Left ventricle myocardium inferior (tissue), 1 donor: ENCODE measurements at places on chromosomes 4 and X.
A peak's percentile ranks its signal among the peaks of the same experiment; 100 is the strongest.

DNA sequence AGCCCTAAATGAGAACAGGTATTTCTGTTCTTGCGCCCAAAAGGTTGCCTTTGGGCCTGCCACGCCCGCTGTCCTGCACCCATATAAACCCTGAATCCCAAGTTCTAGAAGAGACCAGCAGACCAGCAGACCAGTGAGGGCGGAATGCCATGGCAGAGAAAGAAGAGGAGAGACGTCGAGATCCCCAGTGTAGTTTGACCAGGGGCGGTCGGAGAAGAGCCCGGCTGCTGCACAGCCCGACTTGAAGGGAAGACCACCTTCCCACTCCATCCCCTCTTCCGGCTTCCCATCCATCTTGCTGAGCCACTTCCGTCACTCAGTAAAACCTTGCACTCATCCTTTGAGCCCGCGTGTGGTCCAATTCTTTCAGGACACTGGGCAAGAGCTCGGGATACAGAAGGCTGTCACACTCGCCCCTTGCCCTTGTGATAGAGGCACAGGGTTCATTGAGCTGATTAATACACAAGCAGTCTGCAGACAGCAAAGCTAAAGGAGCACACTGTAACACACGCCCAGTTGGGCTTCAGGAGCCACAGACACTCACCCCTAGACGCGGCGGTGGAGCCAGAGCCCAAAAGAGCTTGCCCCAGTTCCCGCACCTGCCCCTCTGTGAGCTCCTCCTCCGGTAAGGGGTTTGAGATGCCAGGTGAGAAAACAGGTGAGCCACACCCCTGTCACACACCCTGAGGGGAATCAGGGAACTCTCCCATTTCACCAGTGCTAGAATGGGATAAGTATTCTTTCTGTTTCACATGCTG, 230.8 kb downstream of the PCDH10 start:
- no peak for DNase-seq
- H3K27me3 ChIP-seq: no peaks in the 10 kb centered on the region
- no peaks in the 10 kb centered on the region for H3K36me3 ChIP-seq
- H3K4me3 ChIP-seq: no peak overlapping the region
- no peak overlapping the region for H3K27ac ChIP-seq

DNA sequence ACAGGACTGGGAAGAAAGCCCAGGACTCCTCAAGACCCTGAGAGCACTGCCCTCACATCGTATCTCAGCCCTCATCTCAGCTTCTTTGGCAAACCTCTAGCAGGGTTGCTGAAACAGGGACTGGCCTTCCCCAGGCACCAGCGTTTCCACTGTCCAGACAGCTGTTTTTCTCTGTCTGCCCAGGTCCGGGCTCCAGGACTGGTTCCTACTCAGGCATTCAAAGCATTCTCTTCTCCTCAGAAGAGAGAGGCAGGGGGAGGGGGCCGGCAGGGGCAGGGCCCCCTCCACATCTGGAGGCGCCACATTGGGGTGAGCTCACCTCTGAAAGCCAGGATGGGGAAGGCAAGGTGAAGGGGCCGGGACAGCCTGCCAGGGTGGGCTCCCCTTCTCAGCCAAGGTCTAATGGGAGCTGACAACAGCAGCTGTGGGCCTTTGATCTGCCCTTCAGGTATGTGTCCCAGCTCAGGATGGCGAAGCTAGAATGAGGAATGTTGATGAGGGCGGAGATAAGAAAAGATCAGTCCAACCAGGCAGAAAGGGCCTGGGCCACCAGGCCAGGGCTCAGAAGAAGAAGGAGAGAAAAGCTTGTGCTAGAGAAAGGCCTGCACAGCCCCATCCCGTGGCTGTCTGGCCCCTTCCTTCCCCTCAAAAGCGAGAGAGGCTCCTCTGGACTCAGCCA, 60.4 kb downstream of the PJA1 start:
- H3K4me3 ChIP-seq: no peak overlapping the region
- H3K27ac ChIP-seq: no peak overlapping the region
- no peaks in the 10 kb centered on the region for H3K27me3 ChIP-seq
- DNase-seq: no peak
- H3K4me1 ChIP-seq: no peaks in the 10 kb centered on the region
- no peaks in the 10 kb centered on the region for H3K36me3 ChIP-seq

- H3K4me1 ChIP-seq: peaks cover 55% of the 10 kb centered on the region
- no peaks in the 10 kb centered on the region for H3K27me3 ChIP-seq
- DNase-seq: no peak
- no peak overlapping the region for H3K4me3 ChIP-seq
- no peaks in the 10 kb centered on the region for H3K36me3 ChIP-seq
- no peak overlapping the region for H3K27ac ChIP-seq
Observed at GRCh38 chrX:123975180-123975579, 13.7 kb downstream of the STAG2 start.

DNA sequence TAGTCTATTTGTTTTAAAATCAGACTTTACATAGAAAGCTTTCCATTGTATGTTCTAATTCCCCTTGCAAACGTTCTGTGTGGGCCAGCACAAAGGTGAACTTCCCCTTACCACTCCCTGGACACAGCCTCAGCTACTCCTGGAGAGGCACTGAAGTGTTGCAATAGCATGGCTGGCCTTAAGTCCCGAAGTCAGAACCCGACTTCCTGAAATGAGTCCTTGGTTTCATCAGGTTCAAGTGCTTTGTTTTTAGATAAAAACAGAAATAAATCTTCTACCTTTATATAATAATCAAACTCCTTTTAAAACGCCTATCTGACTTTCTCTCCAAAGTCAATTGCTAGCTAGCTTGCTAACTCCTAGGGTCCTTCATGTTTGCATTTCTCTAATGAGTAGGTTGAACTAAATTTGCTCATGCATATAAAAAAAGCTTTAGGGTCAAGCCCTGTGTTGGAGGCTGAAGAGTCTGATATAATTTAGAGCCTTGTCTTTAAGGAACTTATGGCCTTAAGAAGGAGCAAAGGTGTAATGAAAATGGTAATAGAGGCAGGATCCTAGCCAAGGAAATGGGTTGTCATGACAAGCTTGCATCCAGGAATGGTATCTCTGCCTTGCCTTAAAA, 9.0 kb downstream of the BMP3 start:
- no peak overlapping the region for H3K4me3 ChIP-seq
- H3K27ac ChIP-seq: no peak overlapping the region
- DNase-seq: no peak
- H3K36me3 ChIP-seq: no peaks in the 10 kb centered on the region
- H3K4me1 ChIP-seq: no peaks in the 10 kb centered on the region
- peaks cover 36% of the 10 kb centered on the region for H3K27me3 ChIP-seq

GRCh38 chr4:68466751-68467150, 19.5 kb downstream of the TMPRSS11E start:
- no peak for DNase-seq
- no peak overlapping the region for H3K27ac ChIP-seq
- H3K4me1 ChIP-seq: no peaks in the 10 kb centered on the region
- no peaks in the 10 kb centered on the region for H3K27me3 ChIP-seq

- H3K4me1 ChIP-seq: peaks cover 50% of the 10 kb centered on the region
- no peak for DNase-seq
- no peaks in the 10 kb centered on the region for H3K36me3 ChIP-seq
- H3K27me3 ChIP-seq: no peaks in the 10 kb centered on the region
Observed at GRCh38 chr4:128528793-128529553, 241.4 kb upstream of the PGRMC2 start.

DNA sequence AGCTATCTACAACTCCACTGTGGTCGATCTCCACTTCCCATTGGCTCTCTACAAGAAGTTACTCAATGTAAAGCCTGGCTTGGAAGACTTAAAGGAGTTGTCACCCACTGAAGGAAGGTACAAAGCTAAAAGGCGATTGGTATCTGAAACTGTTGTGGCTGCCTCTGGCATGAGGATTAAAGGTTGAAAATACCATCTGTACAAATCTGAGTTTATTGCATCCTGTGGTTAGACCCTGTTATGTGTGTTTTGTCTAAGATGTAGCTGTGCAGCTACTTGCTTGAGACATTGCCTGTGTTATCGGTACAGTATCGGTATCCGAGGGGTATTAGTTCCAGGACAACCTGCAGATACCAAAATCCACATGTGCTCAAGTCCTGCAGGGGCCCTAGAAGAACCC, 16.4 kb downstream of the NAP1L5 start:
- H3K36me3 ChIP-seq: peaks cover 89% of the 10 kb centered on the region
- no peak overlapping the region for H3K4me3 ChIP-seq
- no peaks in the 10 kb centered on the region for H3K4me1 ChIP-seq
- no peak for DNase-seq

- no peak overlapping the region for H3K4me3 ChIP-seq
- no peaks in the 10 kb centered on the region for H3K4me1 ChIP-seq
- H3K36me3 ChIP-seq: no peaks in the 10 kb centered on the region
- no peak for DNase-seq
Observed at GRCh38 chr4:112371361-112371760, 74.2 kb downstream of the ALPK1 start.

DNA sequence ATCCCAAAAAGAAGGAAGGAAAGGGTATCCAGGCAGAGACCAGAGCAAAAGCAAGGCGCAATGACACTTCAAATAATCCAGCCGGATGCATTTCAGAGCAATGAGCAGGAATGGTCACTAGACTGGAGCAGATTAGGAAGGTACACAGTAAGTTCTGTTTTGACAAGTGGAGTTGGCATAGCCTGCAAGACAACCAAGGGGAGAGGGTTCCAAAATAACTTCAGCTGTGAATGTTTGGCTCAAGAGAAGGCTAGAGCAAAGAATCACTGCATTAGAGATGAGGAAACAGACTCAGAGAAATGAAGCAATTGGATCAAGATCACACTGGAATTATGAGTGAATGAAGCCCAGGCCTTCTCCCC, 90.0 kb upstream of the EGFL6 start:
- H3K36me3 ChIP-seq: no peaks in the 10 kb centered on the region
- no peak for DNase-seq
- H3K27ac ChIP-seq: peak overlapping the region; percentile 70
- H3K4me3 ChIP-seq: no peak overlapping the region
- peaks cover 4% of the 10 kb centered on the region for H3K4me1 ChIP-seq

DNA sequence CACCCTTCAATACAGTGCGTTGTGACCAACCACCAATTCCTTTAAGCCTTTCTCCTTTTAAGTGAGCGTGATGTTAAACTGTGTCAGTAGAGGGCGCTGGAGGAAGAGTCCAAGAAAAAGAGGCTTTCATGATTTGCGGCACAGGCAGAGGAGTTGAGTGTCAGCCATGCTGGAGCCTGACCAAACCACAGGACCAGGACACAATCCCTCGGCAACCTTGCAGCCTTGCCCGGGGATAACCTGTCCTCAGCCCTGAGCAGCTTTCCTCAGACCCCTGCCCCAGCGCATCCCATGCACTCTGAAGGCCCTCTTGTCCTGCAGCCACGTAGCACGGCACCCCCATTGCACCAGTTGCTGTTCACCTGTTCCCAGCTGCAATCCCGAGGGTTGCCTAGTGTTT, 53.5 kb upstream of the SMIM31 start:
- H3K4me1 ChIP-seq: no peaks in the 10 kb centered on the region
- no peak overlapping the region for H3K27ac ChIP-seq
- no peaks in the 10 kb centered on the region for H3K36me3 ChIP-seq
- no peaks in the 10 kb centered on the region for H3K27me3 ChIP-seq
- no peak overlapping the region for H3K4me3 ChIP-seq

- H3K36me3 ChIP-seq: no peaks in the 10 kb centered on the region
- H3K27me3 ChIP-seq: no peaks in the 10 kb centered on the region
- H3K27ac ChIP-seq: no peak overlapping the region
- H3K4me3 ChIP-seq: no peak overlapping the region
Observed at GRCh38 chrX:123077631-123078030, 106.4 kb upstream of the GRIA3 start.

- H3K36me3 ChIP-seq: no peaks in the 10 kb centered on the region
- no peak overlapping the region for H3K27ac ChIP-seq
- H3K4me1 ChIP-seq: peaks cover 8% of the 10 kb centered on the region
- no peak for DNase-seq
- H3K4me3 ChIP-seq: no peak overlapping the region
Observed at GRCh38 chr4:38570647-38571276, 93.2 kb upstream of the KLF3 start.

DNA sequence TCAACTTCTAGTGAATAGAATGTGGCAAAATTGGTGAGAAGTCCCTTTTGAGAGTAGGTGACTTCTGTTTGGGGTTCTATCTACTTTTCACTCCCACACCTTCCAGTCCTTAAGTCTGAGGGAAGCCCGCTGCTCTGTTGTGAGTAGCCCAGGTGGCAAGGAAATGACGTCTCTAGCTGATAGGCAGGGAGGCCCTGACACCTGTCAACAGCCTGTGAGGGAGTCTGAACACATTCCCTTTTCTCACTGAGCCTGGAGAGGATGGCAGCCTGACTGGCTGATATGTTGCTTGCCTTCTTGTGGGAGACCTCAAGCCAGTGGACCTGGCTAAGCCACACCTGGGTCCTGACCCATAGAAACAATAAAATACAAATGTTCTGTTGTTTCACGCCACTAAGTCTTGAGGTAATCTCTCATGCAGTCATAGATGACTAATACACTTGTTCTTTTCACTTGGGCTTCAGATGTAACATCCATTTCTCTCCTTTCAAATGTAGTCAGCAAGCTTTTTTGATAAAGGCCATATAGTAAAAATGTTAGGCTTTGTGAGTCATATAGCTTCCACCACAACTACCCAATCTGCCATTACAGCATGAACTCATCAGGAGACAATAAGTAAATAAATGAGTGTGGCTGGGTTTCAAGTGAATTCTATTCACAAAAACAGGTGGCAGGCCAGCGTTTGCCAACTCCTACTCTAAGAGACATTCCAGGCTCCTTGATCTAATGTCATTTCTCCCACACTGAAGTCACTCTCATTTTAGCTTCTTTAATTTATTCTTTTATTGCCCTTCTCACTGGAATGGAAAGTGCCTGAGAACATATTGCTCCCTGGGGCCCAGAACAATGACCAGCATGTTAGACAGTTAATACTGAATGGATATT, 265.1 kb upstream of the MAD2L1 start:
- H3K4me1 ChIP-seq: no peaks in the 10 kb centered on the region
- H3K4me3 ChIP-seq: no peak overlapping the region
- H3K27ac ChIP-seq: no peak overlapping the region
- no peaks in the 10 kb centered on the region for H3K27me3 ChIP-seq
- no peaks in the 10 kb centered on the region for H3K36me3 ChIP-seq
- DNase-seq: no peak

DNA sequence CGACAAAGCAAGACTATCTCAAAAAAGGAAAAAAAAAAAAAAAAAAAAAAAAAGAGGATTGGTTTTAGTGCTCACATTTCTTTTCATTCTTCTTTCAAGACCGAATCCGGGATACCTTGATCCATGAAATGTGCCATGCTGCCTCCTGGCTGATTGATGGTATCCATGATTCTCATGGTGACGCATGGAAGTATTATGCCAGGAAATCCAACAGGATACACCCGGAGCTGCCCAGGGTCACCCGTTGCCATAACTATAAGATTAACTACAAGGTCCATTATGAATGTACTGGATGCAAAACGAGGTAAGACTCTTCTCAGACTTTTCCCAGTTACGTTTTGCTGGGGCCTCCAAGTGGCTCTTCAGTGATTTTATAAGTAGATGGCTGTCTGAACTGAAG, 6.1 kb downstream of the CXCR3 start:
- H3K4me3 ChIP-seq: no peak overlapping the region
- H3K4me1 ChIP-seq: peaks cover 6% of the 10 kb centered on the region
- H3K36me3 ChIP-seq: peaks cover 38% of the 10 kb centered on the region
- DNase-seq: no peak

DNA sequence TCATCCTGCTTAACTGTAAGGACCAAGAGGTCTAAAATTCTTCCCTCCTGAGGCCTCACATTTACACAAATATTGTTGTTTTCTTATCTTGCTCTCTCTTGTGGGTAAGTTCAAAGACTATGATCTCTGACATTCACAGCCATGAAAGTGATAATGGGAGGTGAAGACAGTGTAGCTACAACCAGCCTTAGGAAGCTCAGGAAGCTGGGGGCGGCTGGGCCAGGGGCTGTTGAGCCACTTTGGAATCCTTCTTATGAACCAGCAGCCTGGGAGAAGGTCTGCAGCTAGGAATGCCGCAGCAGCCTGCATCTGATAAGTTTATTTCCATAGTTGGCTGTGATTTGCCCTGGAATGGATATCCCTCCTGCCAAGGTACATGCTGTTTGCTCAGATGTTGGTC, 316.2 kb downstream of the STIM2 start:
- DNase-seq: no peak
- H3K27me3 ChIP-seq: no peaks in the 10 kb centered on the region
- no peak overlapping the region for H3K4me3 ChIP-seq
- no peak overlapping the region for H3K27ac ChIP-seq
- no peaks in the 10 kb centered on the region for H3K36me3 ChIP-seq
